ENCODE measurements at places on chromosomes 3 and 15. TPM values are rescaled to one million over a fixed set of nuclear protein-coding genes. Genes with fewer than 3 reads are reported as not detected.

DNA sequence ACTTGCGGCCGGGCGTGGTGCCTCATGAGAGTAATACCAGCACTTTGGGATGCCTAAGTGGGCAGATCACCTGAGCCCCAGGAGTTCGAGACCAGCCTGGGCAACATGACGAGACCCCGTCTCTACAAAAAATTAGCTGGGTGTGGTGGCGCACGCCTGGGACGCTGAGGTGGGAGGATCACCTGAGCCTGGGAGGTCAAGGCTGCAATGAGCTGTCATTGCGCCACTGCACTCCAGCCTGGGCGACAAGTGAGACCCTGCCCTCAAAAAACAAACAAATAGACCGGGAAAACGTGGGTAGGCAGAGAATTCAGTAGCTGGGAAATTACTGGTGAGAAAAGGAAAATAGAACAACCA lies 667 bp downstream of the UMPS start:
- H3K4me3 ChIP-seq = peak overlapping the region; percentile 100
- peak overlapping the region; percentile 100 for H3K27ac ChIP-seq
- peaks cover 32% of the 10 kb centered on the region for H3K36me3 ChIP-seq
- DNase-seq = peak; percentile 41
- H3K4me1 ChIP-seq = peaks cover 32% of the 10 kb centered on the region
- H3K27me3 ChIP-seq = peaks cover 6% of the 10 kb centered on the region

GRCh38 chr3:44950275-44950734 lies 25.7 kb downstream of the ZDHHC3 start:
- no peak for DNase-seq
- no peak overlapping the region for H3K4me3 ChIP-seq
- no peak overlapping the region for H3K27ac ChIP-seq
- peaks cover 2% of the 10 kb centered on the region for H3K4me1 ChIP-seq

DNA sequence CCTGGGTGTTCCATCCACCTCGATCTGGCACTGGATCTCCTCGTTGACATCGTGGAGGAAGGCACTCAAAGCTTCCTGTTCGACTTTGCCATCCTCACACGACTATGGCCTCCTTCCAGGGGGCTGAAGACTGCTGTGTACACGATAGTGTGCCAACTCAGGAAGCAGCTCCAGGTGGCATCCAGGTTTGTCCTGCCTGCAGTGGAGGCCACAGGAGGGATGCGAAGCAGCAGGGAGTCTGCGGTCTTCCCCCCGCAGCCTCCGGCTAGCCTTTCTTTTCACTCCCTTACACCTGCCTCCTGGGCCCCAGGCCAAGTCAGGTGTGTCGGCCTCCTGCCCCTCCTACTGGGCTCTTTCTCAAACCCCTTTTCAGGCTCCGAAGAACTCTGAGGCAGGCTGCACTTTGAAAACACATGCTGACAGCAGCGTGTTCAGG lies 32.2 kb downstream of the SYNM start:
- no peak for DNase-seq
- H3K27me3 ChIP-seq = no peaks in the 10 kb centered on the region
- no peaks in the 10 kb centered on the region for H3K36me3 ChIP-seq

DNA sequence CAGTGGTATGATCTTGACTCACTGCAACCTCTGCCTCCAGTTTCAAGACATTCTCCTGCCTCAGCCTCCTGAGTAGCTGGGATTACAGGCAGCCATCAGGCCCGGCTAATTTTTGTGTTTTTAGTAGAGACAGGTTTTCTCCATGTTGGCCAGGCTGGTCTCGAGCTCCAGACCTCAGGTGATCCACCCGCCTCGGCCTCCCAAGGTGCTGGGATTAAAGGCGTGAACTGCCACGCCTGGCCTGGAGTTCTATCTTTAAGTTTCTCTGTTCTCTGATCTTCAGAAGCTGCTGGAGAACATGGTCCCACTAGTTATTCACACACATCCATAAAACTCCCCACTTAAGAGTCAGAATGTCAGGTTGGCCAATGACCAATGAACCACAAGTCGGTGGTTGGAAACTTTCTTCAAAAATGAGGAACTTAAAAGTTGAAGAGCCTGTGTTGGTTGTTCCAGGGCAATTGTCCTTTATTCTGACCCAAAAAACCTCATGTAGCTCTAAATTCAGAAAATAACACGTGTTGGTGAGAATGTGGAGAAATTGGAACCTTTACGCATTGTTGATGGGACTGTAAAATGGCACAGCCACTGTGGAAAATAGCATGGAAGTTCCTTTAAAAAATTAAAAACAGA lies 55.9 kb upstream of the PIK3CB start:
- H3K36me3 ChIP-seq = no peaks in the 10 kb centered on the region
- H3K27me3 ChIP-seq = no peaks in the 10 kb centered on the region
- no peak for DNase-seq
- no peak overlapping the region for H3K27ac ChIP-seq
- peaks cover 2% of the 10 kb centered on the region for H3K4me1 ChIP-seq

DNA sequence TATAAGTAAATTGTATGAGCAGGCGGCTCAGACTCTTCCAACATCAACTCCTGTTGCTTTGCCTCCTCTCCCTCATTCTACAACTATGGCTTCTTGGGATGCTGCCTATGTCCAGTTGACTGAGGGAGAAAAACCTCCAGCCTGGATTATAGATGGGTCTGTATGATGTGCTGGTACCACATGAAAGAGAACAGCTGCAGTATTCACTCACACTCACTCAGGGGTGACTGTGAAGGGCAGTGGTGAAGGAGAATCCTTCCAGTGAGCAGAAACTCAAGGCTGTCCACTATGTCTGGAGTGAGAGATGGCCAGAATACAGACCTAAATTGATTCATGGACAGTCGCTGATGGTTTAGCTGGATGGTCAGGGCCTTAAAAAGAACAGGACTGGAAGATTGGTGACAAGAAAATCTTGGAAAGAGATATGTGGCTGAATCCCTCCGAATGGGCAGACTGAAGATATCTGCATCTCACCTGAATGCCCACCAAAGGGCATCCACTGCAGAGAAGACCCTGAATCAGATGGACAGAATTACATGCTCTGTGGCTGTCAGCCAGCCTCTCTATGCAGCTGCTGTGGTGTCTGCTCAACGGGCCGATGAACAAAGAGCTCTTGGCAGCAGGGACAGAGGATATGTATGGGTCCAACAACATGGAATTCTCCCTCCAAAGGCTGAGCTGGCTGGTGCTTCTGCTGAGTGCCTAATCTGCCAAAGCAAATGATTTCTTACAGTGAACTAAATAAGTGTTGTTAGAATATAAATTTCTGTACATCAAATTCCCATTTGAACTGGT lies 1.9 kb upstream of the BCL2L10 start:
- no peak for DNase-seq
- H3K27ac ChIP-seq = no peak overlapping the region
- H3K4me3 ChIP-seq = no peak overlapping the region
- peaks cover 12% of the 10 kb centered on the region for H3K4me1 ChIP-seq

DNA sequence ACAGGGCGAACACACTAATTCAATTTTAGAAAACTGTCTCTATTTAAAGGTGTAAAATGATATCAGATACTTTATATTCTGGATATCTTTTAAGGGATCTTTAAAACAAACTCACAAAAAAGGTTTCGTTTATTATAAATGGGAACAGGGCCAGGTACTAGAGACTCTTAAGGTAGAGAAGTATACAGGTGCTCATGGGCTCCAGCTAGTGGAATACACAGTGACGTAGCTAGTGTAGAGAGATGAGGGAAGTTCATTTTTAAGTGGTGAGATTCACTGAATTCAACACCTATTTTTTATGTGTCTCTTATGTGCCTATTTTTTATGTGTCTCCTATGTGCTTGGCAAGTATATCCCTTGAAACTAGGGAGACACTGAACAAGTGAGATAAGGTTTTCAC lies 132.7 kb upstream of the FAM3D start:
- no peaks in the 10 kb centered on the region for H3K27me3 ChIP-seq
- no peak overlapping the region for H3K4me3 ChIP-seq
- DNase-seq = no peak
- no peaks in the 10 kb centered on the region for H3K4me1 ChIP-seq
- H3K27ac ChIP-seq = no peak overlapping the region
- no peaks in the 10 kb centered on the region for H3K36me3 ChIP-seq

GRCh38 chr3:115099134-115099985 lies 47.7 kb downstream of the ZBTB20 start:
- no peak for DNase-seq
- peaks cover 43% of the 10 kb centered on the region for H3K4me1 ChIP-seq
- peaks cover 8% of the 10 kb centered on the region for H3K36me3 ChIP-seq
- peak overlapping the region; percentile 89 for H3K27ac ChIP-seq
- peak overlapping the region; percentile 80 for H3K4me3 ChIP-seq
- no peaks in the 10 kb centered on the region for H3K27me3 ChIP-seq

- no peaks in the 10 kb centered on the region for H3K36me3 ChIP-seq
- H3K4me1 ChIP-seq = no peaks in the 10 kb centered on the region
- H3K4me3 ChIP-seq = no peak overlapping the region
- DNase-seq = no peak
- H3K27ac ChIP-seq = no peak overlapping the region
Measured at GRCh38 chr3:17910922-17911321, 168.5 kb upstream of the TBC1D5 start.

DNA sequence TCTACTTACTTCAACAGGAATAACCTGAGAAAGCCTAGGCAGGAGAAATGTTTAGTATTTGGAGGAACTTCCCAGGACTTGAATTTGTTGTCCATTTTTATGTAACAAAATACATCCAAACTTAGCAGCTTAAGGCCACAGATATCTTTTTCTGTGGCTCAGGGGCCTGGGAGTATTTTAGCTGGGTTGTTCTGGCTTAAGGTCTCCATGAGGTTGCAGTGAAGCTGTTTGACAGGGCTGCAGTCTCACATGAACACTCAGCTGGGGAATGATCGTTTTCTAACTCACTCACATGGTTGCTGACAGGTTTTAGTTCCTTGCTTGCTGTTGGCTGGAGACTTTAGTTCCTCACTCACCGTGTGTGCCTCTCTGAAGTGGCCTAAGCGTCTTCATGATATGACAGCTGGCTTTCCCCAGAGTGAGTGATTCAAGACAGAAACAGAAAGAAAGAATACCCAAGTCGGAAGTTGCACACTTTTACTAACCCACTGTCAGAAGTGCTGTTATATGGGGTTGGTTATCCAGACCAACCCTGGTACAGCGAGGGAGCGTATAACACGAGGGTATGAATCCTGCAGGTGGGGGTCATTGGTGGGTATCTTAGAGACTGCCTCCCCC lies 229.7 kb upstream of the TBL1XR1 start:
- H3K4me1 ChIP-seq = peaks cover 32% of the 10 kb centered on the region
- DNase-seq = peak; percentile 77
- H3K27me3 ChIP-seq = peaks cover 3% of the 10 kb centered on the region
- peak overlapping the region; percentile 47 for H3K4me3 ChIP-seq
- peaks cover 3% of the 10 kb centered on the region for H3K36me3 ChIP-seq
- H3K27ac ChIP-seq = peak overlapping the region; percentile 92

DNA sequence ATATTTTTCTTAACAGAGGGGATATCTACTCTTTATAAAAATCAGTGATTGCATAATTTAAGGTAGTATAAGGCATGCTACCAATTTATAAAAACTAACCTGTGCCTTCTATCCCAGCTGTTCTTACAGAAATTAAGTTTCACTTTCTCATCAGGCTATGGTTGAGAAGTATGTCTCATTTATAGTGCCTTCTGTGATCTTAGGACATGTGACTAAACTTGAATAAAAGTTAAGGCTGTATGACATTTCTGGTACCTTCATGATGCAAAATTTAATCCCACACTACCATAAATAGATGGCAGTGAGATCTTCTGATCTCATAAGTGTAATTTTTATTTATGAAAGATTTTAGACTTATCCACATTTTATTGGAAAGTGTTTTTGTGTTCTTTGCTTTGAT lies 12.6 kb downstream of the TIPARP start:
- peaks cover 74% of the 10 kb centered on the region for H3K4me1 ChIP-seq
- no peaks in the 10 kb centered on the region for H3K27me3 ChIP-seq
- no peak for DNase-seq
- no peak overlapping the region for H3K27ac ChIP-seq
- no peak overlapping the region for H3K4me3 ChIP-seq

DNA sequence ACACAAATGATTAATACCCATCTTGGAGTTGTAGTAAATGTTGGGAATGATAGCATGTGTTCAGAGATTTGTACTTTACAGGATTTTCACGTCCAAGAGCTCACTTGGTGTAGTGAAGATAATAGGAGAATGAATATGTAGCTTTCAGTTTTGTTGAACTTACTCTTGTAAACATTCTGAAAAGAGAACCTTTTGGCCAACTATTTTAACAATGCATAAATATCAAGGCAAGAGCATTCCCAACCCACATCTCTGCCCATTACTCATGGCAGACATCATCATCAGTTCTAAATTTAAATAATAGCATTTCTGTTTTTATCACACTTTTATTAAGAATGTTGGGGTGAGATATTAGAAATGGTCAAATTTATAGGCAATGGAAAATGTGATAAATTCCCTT lies 465.2 kb upstream of the TPRG1 start:
- peaks cover 14% of the 10 kb centered on the region for H3K4me1 ChIP-seq
- peaks cover 5% of the 10 kb centered on the region for H3K36me3 ChIP-seq
- H3K4me3 ChIP-seq = no peak overlapping the region
- no peak overlapping the region for H3K27ac ChIP-seq
- DNase-seq = no peak

ATP13A5 gene
- total RNA-seq = not detected

DNA sequence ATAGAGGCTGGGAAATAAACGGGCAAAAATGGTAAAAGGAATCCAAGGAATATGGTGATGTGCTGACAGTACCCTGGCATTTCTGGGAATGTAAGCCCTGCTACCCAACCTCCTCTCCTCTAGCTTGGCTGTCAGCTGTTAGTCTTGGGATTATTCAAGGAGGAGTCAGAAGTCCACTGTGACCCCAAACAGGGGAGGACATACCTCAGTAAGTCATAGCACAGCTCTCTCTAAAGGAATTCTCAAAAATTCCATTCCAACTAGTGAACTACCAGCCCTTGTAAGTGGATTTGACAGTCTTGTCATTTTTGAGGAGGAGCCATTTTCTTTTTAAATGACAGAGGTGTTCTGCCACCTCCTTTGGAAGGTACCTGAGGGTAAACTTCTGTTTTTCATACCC lies 207.5 kb downstream of the PDCD6IP start:
- no peak overlapping the region for H3K27ac ChIP-seq
- peaks cover 2% of the 10 kb centered on the region for H3K4me1 ChIP-seq
- no peak overlapping the region for H3K4me3 ChIP-seq
- H3K27me3 ChIP-seq = no peaks in the 10 kb centered on the region
- H3K36me3 ChIP-seq = no peaks in the 10 kb centered on the region
- DNase-seq = no peak

MEGF11 gene
- total RNA-seq = not detected

GPX1 gene
- 182 TPM for total RNA-seq

DNA sequence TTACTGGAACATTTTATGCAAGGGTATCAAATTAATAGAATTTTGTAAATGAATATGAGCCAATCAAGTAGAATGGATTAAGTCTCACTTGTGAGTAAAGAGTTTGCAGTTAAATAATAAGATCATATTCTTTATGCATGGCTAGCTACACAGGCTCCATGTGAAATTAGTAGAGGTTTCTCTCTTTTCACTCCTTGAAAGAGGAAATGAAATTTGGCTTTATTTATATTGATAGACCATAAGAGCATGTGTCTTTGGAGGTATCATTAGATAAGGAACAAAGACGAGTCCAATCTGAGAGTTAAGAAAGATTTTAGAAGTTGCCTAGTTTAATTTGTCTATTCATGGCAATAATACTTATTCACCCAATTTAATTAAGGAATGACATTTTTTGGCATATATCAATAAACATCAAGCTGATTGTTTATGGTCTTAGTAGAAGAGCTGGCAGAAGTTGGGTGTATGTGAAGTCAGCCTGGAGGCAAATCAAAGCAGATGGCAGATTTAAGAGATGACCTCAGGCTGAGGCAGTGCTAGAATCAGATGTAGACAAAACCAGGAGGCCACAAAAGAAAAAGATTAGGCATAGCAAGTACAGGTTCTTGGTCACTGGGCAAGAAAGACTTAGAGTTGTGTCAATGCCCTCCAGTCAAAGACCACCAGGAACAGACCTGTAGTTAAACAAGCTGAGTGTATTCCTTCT lies 406.5 kb upstream of the ARHGEF26 start:
- H3K27me3 ChIP-seq = no peaks in the 10 kb centered on the region
- H3K27ac ChIP-seq = no peak overlapping the region
- DNase-seq = no peak
- no peaks in the 10 kb centered on the region for H3K4me1 ChIP-seq
- H3K4me3 ChIP-seq = no peak overlapping the region

PRICKLE2 gene
- total RNA-seq = not detected

All from activated CD4-positive, alpha-beta T cell treated with anti-CD3 and anti-CD28 coated beads for 36 hours (primary cell).